ENCODE measurements at places on chromosomes 6 and 20.

- DNase-seq, result no peak
These were observed 33.6 kb downstream of the TRAM2 start for GRCh38 chr6:52543262-52543661.

GRCh38 chr6:23446469-23446967 is 679.5 kb upstream of the NRSN1 start:
- peak; percentile 1 for DNase-seq

DNA sequence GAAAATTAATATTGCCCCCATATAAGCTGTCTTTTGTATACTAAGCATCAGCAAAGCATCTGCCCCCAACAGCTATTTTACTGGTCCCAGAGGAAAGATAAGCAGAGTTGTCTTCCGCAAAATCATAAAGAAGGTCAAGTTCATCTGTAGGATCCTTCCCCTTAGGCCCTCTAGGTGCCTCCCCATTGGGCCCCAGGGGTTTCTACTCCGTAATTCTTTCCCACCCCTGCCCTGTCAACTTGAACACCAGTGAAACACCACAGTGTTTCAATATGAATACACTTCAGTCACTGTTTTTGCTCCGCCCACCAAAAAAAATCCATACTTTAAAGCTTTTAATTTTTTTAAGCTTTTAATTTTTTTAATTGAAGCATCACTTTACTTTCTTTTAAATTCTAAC is 159.2 kb downstream of the ATXN1 start:
- DNase-seq, result no peak

DNA sequence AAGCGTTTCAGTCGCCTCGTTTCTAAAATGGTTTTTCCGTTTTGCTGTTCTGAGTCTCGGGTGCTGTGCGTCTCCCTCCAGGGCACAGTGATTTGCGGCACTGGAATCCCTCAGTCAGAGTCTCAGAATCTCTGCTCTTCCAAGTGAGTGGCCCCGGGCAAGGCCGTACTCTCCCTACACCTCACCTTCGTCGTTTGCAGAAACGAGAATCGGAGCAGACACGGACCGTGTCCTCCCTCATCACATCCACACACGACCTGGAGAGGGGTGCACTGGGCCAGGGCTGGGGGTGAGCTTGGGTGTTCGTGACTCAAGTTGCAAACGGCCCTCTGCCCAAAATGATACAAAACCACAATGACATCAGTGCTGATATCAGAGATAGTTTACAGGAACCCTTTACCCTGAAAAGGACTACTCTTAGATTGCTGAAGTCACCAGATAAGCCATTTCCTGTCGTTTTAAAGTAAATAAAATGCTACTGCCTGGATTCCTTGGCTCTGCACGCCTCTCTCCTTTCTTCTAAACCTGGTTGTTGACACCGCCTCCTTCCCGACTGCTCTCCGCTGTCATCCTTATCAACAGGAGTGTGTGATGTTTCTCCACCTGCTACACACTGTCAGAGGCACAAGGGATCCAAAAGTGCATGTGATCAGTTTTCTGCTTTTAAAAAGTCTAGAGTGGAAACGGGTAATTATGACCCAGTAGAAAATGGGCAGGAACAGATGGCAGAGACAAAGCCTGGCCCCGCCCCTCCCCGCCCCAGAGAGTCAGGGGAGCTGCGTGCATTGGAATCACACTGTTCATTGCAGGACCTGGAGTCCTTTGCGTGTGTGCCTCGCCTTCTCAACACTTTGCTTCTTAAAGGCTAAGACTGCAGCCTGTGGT is 38.4 kb downstream of the KIF25 start:
- no peak for DNase-seq

DNA sequence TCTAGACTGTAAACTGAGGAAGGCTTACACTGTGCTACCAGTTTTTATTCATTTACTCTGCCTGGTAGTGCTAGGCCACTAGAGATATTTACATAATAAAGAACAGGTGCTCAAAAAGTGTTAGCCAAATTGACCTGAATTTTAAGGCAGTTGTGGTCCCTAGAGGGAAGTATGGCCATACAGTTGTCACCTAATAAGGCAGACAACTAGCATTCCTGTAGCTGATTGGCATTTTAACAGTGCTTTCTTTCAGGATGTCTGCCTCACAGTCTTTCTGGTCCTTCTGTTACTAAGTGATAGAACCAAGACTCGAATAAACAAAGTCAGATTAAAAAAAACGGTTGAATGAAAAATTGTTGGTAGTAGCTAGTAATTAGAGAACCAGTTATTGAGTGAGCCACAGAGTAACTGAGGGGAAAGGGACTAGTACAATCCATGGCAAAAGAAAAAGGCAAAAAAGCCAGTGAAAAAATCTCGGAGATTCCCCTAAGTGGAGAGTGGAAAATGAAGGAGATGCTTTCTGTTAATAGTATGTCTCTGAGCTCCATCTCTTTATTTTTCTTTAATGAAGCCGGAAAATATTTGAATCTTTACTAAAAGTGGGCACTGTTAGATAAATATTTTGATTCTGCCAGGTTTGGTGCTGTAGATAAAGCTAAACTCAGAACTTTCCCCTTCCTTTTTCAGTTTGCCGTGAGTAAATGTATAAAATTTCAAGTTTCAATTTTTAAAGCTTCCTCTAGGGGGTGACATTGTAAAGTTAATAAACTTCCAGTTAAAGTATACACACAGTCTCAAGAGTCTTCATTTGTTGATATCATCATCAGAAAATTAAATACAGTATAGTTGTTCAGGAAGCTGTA is 9.1 kb downstream of the VTA1 start:
- peak; percentile 2 for DNase-seq

- no peak for DNase-seq
These were observed 21.6 kb downstream of the FKBP1A start for GRCh38 chr20:1371202-1371782.

- DNase-seq, result peak; percentile 31
These were observed 98.7 kb downstream of the TRERF1 start for GRCh38 chr6:42352856-42353564.

- no peak for DNase-seq
These were observed 37.8 kb downstream of the NCOA7 start for GRCh38 chr6:125828476-125829039.

- no peak for DNase-seq
These were observed 1.5 kb downstream of the ROMO1 start for GRCh38 chr20:35700625-35701148.

- DNase-seq, result no peak
These were observed 11.0 kb upstream of the FBXL4 start for GRCh38 chr6:98958776-98959175.

Measured in HCT116 (cell line).